Fibroblast of skin of left quadriceps (primary cell): ENCODE measurements at places on chromosomes 1 and 21.

GRCh38 chr1:57252597-57253294 lies 171.1 kb downstream of the DAB1 start:
- no peak for DNase-seq

DNA sequence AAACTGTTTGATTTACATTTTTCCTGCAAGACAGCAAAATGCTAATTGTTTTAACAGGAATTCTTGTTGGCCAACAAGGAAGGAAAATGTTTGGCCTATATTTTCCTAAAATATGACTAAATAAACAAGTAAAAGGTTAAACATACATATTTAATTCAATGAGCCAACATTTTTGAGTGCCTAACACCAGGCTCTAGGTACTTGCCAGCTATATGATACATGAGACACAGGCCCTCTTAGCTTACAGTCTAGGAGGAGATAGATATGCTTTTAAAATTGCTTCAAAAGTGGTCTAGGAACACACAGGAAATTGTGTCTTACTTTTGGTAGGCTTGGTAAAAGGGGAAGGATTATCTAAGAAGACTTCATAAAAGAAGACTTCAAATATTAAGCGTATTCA lies 50.9 kb downstream of the PIGK start:
- DNase-seq: no peak

- no peak for DNase-seq
Observed at GRCh38 chr1:46948629-46949416, 7.5 kb upstream of the CYP4A11 start.

DNA sequence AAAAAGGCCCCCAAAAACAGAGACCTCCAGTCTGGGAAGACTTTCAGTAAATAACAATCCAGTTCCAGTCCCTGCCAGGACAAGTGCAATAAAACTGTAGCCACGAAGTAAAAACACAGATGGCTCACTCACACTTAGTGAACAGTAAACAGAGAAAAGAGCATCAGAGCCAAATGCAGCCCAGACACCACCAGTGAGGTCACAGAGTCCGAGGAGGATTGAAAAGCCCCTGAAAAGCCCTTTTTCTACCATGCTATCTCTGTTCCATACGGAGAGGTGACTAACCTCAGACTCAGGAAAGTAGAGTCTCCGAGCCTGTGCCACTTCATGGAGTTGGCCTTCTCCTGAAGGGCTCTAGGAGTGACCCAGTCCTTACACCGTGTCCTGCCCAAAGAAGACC lies 84.5 kb downstream of the COLGALT2 start:
- no peak for DNase-seq

DNA sequence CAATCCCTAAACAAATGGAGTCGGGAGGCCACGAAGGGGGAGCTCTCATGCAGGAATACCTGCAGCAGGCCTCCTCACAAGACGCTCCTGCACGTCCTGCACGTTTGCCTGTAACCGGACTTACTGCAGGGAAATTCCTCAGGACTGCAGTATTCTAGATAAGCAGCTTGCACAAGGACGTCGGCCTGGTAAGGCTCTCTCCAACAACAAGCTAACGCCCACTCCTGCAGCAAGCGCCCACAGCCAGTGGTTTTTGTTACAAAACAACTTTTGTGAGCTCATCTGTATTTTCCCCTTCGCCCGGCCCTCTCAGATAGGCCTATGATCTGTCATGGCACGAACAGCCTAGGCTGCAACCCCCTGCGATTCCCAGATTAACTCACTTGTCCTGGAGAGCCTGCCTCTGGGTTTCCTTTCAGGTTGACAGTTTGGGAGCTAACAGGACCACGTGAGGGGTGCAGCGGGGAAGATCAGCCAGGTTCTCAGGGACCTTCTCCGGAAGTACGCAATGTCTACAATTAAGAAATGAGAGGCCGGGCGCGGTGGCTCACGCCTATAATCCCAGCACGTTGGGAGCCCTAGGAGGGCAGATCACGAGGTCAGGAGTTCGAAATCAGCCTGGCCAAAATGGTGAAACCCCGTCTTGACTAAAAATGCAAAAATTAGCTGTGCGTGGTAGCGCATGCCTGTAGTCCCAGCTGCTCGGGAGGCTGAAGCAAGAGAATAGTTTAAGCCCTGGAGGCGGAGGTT lies 921 bp upstream of the MIB2 start:
- DNase-seq: no peak

DNA sequence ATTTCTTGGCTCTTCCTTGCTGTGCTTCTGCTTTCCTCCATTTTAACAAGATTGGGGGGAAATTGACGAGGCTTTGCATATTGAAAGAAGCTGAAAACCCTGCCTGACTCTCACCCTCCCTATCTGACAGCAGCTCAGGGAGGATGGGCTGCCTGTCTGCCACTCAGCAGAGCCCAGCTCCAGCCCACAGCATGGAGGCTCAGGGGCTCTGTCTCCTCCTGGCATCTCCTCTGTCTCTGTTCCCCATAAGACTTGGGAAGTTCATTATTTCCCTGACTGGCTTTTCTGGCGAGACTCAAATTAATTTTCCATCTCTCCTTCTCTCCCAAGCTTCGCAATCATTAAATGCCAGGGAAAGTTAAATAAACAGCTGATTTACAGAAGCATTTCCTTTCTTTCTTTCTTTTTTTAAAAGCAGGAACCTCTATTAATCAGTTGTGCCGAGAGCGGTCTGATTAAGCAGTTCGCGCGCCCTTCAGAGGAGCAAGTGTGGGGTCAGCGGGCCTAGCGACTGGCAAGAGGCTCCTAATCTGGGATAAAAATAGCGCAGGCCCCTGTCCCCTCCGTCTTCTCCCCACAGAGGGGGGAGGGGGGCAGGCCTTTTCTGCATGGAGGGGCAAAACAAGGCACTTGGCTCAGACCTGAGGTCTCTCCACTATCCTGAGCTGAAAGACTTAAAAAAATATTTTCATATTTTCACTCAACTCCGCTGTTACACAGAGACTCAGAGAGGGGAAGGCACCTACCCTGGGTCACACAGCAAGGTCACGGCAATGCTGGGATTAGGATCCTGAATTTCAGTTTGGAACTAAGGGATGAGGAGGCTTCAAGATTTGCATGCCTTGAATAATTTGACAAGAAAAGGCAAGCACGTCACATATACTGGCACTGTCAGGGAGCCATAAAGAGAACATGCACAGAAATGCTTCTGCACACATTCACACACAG lies 170.4 kb downstream of the ACTL8 start:
- no peak for DNase-seq

- DNase-seq: no peak
Observed at GRCh38 chr1:200903793-200904192, 9.1 kb downstream of the INAVA start.

- DNase-seq: no peak
Observed at GRCh38 chr1:88936223-88936523, 44.8 kb upstream of the GTF2B start.

DNA sequence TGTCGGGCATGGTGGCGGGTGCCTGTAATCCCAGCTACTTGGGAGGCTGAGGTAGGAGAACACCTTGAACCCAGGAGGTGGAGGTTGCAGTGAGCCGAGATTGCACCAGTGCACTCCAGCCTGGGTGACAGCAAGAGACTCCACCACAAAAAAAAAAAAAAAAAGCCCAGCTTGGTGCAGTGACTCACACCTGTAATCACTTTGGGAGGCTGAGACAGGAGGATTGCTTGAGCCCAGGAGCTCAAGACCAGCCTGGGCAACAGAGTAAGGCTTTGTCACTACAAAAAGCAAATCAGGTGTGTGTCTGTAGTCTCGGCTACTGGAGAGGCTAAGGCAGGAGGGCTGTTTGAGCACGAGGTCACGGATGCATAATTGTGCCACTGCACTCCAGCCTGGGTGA lies 5.0 kb upstream of the H6PD start:
- DNase-seq: no peak

DNA sequence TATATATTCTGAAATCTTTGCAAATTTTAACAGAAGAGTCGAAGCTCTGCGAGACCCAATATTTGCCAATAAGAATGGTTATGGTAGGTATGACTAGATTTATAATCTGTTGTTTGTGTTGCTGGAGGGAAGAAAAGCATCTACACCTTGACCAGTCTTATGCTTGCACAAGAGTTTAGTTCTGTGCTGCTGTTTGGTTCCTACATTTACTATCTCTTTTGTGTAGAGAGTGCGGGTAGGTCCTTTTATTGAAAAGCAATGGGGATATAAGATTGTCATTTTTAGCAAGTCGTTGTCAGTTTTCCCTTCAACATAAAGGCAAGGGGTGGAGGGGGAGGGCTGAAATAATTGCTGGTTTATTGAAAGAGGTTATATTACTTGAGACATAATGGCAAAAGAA lies 396 bp downstream of the ELAVL4 start:
- DNase-seq: no peak

DNA sequence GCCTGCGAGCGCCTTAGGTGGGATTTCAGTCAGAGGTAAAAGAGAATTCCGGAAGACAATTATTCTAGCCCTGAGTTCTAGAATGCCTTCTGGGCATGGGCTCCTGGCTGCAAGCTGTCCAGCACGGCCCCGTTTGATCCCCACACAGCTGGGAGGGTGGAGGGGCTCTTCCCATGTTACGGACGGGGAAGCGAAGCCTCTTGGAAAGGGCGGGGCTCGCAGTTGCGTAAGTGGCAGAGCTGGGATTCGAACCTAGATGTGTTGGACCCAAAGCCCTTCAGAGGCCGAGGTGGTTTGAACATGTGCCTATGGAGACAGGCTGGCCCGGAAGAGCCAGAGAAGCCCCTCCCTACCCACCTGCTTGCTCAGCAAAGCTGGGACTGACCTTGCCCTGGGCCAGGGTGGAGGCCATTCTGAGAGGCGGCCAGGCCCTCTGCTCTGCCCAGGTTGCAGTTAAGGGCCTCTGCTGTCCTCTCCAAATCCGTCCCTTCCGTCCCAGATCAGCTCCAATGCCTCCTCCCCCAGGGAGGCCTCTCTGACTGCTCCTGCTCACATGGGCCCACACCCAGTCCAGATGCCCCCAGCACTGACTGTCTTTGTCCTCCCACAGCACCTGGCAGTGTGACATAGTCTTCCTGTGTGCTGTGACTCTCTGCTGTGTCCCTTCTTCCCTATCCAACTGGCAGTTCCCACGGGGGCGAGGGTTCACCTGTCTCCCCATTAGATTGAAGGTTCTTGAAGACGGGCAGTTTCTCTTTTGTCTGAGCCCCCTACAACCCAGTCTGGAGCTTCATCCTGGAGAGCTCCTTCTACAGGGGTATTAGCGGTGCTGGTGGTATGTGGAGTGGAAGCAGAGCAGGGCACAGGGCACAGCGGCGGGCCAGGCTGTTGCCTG lies 1.2 kb upstream of the HSPB7 start:
- no peak for DNase-seq

GRCh38 chr1:163054181-163054591 lies 15.0 kb upstream of the RGS4 start:
- DNase-seq: no peak
